ENCODE measurements at places on chromosomes 16 and 17.

- DNase-seq: no peak
These were observed 75.1 kb downstream of the CYTH1 start for GRCh38 chr17:78707016-78707415.

GRCh38 chr17:40319651-40320540, 10.9 kb downstream of the RARA start:
- DNase-seq: no peak

- DNase-seq: no peak
These were observed 9.3 kb upstream of the GSDMA start for GRCh38 chr17:39953471-39953888.

DNA sequence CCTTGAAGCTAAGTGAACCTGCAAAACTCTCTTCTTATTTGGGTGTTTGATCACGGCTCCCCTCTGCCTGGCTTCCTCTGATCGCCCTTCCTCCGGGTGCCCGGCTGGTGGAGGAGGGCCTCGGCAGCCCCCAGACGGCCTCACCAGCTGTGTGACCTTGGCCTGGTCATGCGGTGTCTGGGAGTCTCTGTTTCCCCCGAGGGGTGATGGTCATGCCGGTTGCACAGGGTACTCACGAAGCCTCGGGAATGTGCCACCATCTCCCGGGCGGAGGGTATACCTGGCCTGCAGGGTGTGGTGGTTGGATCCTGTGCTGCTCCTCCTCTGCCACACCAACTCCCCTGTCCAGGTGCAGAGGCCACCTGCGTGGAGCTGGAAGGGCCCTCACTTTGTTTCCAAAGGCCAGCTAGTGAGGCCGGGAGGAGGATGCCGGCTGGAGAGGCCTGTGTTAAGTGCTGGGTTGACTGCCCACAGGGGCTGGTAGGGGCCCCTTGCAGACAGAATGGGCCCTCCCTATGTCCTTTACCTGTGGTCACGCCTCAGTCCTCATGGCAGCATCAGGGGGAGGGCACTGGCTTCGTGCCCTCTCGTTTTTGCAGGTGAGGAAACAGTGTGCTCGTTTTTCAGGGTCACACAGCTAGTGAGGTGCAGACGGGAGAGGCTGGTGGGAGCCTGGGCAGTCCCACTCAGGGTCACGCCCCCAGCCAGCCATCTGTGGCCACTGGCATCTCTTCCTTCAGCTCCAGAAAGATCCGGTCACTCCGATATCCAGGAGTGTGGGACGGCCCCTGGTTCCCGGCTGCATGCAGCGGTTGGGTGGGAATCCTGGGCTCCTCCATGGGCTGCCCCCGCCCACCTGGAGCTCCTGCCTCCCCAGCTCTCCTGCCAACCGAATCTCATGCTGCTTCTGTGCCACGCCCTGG, 148.5 kb upstream of the GSE1 start:
- DNase-seq: no peak

- no peak for DNase-seq
These were observed 85.9 kb downstream of the ASIC2 start for GRCh38 chr17:33207231-33207630.

GRCh38 chr16:56737539-56737938, 7.6 kb downstream of the NUP93 start:
- DNase-seq: no peak

- DNase-seq: no peak
These were observed 659.9 kb upstream of the SOX9 start for GRCh38 chr17:71460943-71461342.

GRCh38 chr17:238071-238963, 56.9 kb upstream of the DOC2B start:
- no peak for DNase-seq

- DNase-seq: no peak
These were observed 339.0 kb downstream of the SNX29 start for GRCh38 chr16:12315330-12316136.

DNA sequence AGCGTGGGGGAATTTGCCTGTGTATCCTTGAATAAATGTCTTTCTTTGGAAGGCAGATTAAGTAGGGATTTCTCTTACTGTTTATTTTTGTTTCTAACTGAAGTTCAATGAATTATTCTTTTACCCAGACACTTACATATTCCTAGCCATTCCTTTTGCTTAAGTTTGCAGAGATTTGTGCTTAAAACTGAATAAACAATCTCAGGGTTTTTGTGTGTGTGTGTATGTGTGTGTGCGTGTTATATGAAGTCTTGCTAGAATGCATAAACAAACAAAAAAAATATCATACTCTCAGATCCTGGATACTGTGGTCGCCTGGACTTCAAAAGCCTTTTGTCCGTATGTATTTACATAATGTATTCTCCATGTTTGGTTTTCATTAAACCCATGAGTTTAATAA, 672.8 kb downstream of the MAF start:
- DNase-seq: no peak

- no peak for DNase-seq
These were observed 5.6 kb downstream of the ARRB2 start for GRCh38 chr17:4716081-4716480.

DNA sequence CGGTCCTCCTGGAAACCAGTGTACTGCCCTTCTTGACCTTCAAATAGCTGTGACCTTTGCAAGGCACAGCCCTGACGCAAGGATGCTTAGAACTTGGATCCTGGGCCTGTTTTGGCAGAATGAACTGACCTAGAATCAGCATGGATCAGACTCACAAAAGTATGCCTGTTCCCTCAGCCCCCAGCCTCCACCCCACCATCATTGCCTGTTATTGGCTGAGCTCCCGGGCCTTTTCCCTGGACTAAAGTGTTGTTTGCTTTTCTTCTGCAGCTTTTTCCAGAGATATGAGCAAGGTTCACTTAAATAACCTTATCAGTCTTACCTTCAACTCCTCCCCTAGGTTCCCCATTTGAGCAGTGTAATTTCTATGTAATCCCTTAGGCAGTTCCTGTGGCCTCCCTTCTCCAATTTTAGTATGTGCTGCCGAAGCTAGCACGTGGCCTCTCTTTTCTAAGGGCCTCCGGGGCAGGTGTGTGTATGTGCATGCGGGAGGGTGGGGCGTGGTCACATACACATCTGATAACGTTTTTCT, 347.4 kb downstream of the MAF start:
- DNase-seq: no peak

- DNase-seq: no peak
These were observed 147.0 kb upstream of the RBFOX1 start for GRCh38 chr16:7185689-7186088.

GRCh38 chr16:25126820-25127232, 15.3 kb downstream of the LCMT1 start:
- DNase-seq: no peak

DNA sequence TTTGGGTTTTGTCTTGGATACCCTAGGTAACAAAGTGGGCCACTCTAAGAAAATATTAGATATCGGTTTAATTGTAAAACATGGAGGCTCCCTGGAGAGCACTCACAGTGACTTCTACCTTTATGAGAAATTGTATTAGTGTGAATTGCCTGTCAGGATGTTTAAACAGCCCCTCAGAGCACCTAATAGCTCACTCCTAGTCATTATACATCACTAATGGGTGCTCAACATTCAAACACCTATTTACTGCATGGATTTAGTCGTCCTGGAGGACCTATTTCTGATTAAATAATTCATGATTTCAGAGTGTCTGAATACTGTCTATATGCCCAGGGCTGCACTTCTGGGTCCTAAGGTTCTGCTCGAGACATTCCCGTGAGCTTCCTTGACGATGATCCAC, 430.2 kb upstream of the EEF2KMT start:
- no peak for DNase-seq

- DNase-seq: no peak
These were observed 451.8 kb upstream of the CCL2 start for GRCh38 chr17:33803199-33803685.

DNA sequence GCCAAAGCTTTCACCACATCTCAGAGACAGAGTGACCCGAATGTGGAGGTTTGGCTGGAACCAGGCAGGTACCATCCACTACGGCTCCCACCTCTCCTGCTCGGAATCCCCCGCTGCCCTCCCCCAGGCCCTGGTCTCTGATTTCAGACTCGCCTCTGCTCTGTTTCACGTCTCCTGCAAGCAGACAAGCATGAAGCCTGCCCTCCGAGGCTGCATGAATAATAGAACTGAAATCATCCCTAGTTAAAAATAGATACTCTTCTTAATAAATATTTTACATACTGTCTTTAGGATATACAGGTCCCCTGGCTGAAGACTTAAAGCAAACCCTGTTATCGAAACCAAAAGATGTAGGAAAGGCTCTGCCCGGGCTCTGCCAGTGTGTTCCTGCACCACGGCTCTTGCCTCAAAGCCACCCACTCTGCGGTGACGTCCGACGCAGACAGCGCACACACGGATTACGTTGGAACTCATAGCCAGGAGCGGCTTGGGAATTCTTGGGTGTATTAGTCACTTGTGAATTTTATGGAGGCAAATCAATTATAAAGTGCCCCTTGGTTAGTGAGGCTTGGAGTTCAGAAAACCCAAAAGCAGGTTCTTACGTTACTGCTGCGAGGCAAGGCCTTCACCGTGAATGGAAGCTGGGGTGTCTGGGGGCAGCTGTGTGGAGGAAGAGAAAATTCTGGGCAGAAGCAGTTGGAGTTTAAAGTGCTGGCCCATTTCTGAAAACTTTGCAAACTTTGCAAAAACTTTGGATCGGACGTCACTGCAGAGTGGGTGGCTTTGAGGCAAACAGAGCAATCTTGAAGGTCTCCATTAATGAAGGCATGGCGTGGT, 25.6 kb upstream of the NPTX1 start:
- no peak for DNase-seq

DNA sequence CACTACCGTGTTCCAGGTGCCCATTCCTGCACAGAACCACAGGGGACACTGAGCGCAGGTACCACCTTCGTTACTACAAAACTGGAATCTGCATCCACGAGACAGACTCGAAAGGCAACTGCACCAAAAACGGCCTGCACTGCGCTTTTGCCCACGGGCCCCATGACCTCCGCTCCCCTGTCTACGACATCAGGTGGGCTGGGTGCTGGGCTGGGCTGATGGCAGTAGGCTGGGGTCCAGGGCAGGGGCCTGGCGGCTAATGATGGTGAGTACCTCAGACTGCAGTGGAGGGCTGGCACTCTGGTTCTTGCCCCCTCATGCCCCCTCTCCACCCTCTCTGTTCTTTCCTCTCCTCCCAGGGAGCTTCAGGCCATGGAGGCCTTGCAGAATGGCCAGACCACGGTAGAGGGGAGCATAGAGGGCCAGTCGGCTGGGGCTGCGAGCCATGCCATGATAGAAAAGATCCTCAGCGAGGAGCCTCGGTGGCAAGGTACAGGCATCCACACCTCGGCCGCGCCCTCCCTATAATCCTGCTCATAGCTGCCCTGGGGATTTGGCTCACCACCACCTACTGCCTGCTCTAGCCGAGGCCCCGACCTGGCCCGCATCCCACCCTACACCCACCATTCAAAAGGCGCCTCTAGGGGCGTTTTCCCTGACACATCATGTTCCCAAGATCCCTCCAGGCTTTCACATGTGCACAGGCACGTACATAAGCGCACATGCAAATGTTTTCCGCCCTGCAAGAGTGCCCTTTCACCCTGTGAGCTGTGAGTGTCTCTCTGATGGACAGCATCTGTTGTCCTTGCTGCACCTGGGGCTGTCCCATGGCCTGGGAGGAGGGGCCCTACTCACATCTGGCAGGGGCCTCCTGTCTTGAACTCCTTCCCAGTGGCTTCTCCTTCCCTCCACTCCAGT, 27.7 kb downstream of the UNK start:
- no peak for DNase-seq

DNA sequence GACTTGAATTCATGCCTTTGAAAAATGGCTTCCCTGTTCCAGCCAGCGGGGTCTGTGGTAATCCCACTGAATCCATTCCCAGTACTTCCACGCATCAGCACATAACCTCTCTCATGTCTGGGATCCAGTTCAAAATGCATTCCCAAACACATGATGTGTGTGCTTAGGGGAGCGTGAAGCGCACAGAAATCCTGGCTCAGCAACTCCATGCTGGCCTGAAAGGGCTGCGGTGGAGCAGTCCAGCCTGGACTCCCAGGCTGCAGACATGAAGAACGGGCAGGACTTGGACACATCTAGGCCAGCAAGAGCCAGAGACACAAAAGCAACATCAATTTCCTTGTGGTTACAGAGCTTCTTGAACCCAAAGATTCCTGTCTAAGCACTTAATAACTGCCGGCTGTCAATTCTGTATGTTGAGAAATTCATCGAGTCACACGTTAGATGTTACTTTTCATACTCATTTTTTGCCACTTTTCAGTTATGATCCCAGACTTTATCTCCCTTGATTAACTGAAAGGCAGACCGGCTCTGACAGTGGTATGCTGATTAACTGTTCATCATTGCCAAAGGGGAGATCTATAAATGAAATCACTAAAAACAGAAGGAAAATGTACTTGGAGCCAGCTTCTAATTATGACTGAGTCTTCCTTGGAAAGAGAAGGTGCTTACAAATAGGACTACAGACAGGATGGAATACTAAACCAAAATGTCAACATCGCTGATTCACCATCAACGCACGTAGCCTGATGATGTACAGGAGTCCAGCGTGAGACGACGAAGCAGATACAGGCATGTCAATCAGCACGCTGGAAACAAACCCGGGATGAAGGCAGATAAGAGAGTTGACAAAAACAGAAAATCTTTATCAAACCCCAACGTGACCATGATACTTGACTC, 23.0 kb downstream of the NSMCE1 start:
- DNase-seq: no peak

GRCh38 chr17:18356624-18357023, 6.7 kb downstream of the SHMT1 start:
- no peak for DNase-seq

GRCh38 chr17:8173056-8173870, 2.9 kb downstream of the TMEM107 start:
- DNase-seq: no peak

DNA sequence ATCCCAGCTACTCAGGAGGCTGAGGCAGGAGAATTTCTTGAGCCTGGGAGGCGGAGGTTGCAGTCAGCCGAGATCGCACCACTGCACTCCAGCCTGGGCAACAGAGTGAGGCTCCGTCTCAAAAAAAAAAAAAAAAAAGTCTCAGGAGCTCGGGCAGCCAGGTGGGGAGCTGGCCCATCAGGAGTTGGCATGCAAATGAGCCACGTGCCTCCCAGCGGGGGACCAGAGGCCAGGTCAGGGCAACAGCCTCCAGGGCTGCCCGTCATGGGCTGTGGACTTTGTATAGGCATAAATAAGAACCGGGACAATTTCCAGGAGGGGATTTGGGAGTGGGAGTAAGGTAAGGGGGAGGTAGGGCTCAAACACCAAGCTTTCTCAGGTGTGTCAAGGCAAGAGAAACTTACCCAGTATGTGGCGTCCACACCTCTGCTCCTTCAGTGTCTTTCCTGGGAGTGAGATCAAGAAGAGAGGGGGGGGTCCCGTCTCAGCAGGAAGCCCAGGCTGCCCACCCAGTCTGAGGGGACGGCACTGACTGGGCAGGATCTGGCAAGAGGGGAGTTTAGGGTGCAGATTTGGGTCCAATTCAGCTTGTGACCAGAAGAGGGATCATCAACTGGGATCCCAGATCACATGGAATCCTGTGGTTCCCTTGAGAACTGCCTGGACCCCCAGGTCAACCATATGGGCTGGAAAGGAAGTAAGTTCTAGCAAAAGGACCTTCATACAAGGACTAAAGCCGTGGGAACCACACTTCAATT, 22.3 kb upstream of the G6PC1 start:
- no peak for DNase-seq

- DNase-seq: no peak
These were observed 17.3 kb downstream of the ELAC2 start for GRCh38 chr17:13000561-13000960.
